ENCODE measurements at places on chromosomes 3 and 15.

DNA sequence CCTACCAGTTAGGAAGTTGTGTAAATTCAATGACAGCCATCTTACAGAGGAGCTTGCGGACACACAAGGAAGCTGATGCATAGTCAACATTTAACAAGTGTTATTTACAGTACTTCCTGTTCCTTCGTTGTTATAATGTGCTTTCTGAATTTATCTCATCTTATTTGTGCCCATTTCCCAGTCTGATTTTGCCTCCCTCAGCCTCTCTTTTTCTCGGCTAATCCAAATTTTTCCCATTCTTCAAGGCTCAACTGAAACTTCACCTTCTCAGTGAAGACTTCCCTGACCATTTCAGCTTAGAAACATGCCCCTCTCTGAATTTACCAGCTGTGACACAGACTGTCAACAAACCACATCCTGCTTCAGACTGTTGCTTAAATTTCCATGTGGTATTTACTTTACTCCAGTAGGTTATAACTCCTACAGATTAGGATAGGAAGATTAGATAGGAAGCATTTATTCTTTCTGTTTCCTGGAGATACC is 55.7 kb upstream of the CP start:
- DNase-seq, result no peak

GRCh38 chr15:67201136-67201535 is 53.3 kb downstream of the AAGAB start:
- no peak for DNase-seq

DNA sequence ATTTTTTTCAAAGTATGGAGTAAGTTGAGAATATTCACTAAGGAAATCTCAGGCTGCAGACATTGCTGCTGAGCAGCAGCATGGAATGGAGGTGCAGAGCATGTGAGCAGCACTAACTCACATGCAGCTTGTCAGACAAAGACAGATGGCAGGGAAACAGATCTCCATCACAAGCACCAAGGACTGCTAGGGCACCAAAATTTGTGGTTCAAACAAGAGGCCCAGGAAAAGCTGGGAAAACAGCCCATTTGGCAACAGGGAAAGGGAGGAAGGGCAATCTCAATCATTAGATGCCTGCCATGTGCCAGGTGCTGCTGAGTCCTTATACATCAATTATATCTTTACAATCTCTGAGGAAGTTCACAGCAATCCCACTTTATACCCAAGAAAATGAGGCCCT is 47.2 kb upstream of the EIF1B start:
- no peak for DNase-seq

GRCh38 chr3:20225769-20226168 is 39.8 kb upstream of the SGO1 start:
- DNase-seq, result no peak

GRCh38 chr3:142077155-142077858 is 72.0 kb downstream of the TFDP2 start:
- DNase-seq, result no peak

GRCh38 chr15:50798684-50799083 is 33.2 kb upstream of the SPPL2A start:
- no peak for DNase-seq

DNA sequence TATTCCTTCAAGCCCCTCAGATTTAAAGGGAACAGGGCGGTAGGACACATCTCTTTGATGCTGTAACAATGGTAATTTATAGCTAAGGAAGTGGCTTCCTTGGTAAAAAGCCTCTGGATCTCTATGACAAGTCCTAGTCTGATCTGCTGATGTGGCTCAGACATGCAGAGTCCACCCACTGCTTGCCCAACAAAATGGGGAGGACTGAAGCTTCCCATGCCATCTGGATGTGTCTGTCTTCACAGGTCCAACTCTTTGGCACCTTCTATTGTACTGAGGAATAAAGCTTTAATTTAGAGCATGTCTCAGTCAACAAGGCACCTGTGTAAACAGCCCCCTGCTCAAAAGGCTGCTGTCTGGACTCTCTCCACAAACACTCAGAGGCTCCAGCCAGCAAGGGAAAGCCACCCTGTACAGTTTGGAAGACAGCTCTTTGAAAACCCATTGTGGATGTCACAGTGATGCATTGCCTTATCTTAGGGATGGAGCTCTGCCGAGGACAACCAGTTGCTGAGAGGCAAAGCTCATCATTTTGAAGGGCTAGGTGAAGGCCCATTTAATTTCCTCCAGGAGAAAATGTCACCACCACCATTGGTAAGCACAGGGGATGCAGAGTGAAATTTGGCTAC is 348.6 kb upstream of the GRM7 start:
- no peak for DNase-seq

GRCh38 chr3:29189328-29189727 is 91.5 kb upstream of the RBMS3 start:
- DNase-seq, result no peak

DNA sequence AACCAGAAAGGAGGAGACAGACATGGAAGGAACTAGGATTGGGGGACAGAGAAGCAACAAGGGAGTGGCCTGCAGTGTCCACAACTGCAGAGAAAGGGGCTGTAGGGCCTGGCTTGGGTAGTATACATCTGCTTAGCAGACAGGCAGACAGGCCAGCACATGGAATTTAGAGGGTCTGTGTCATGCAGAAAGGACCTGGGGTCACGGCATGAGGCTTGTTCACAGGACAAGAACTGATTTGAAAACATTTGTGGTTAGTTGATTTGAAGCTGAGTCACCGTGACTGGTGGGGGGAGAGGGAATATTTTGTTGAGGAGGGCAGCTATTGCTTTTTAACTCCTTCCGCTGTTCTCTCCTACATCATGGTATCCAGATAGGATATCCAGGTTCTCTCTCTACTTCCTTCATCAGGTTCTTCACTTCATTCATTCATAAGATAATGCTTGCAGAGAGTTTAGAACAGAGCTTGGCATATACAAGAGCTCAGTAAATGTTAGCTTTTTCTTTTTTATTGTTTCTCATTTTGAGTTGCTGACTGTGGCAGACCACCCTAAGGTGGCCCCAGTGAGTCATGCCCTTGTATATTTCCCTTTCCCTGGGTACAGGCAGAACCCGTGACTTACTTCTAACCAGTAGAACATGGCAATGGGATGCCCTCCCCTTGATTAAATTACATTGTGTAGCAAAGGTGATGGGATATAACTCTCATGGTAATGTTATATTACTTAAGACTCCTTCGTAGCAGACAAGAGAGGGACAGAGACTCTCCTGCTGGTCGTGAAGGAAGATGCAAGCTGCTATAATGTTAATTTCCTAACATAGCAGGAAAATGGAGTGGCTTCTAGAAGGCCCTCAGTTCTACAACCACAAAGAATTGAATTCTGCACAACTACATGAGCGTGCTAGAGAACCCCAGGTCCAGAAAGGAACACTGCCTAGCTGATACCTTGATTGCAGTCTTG is 95.0 kb upstream of the NMNAT3 start:
- no peak for DNase-seq

DNA sequence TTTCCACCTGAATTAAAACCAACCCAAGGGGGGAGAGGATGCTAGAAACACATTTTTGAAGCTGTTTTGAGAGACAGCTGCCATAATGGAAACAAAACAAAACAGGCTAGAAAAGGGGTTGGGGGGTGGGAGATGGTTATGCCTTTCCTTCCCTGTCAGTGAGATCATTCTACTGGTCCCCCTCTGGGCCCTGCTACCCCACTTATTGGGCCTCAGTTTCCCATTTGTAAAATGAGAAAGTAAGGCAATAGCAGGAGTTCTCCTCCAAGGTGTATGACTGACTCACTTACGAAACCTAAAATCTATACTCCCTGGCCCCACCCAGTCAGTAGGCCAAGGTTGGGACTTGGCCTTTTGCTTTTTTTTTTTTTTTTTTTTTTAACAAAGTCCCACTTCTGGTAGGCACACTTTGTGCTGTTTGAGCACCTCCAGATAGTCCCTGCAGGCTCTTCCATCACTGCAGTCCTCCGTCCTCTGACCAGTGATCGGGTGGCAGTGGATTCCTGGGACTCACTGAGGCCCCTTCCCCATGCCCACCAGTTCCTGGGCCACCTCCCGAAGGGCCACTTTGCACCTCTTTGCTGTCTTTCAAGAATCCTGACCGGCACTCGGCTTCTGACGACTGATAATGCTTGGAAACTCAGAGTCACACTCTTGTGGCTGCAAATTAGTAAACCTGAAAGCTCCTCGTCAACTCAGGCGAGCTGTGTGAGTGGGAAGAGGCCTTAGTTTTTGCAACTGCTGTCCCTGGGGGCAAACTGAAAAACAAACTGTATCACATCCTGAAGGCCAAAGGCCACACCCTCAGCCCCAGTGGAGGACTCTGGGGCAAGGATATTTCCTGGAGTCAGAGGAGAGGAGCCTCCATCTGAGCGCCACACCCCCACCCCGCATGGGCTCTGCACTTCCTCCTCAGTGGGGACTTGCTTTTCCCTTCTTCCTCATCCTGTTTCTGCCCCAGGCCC is 6.7 kb upstream of the PSTPIP1 start:
- peak; percentile 91 for DNase-seq

- DNase-seq, result peak; percentile 58
Observed at GRCh38 chr3:48299746-48300712, 33.4 kb downstream of the SPINK8 start.

Data from activated CD8-positive, alpha-beta T cell treated with anti-CD3 and anti-CD28 coated beads for 36 hours (primary cell).